Suppressor macrophage treated with lipopolysaccharide for 1 hour (primary cell): ENCODE measurements at places on chromosomes 3 and 15.

GRCh38 chr3:97910931-97911351 lies 61.3 kb downstream of the RIOX2 start:
- peak; percentile 51 for DNase-seq

GRCh38 chr15:100786139-100786531 lies 93.5 kb upstream of the ALDH1A3 start:
- no peak for DNase-seq

DNA sequence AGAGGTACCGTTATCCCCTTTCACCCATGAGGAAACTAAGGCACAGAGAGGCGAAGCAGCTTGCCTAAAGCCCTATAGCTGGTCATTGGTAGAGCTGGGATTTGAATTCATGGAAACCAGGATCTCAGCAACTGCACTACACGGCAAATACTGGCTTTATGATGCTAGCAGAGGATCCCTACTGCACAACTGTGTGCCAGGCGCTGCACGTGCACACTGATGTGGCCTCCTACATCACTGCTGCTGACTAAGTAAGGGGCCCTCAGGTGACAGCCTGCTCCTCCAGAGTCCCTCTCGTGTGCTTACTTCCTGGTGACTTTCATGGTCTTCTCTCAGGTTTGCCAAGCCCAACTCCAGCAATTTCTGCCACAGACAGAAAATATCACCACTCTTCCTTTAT lies 3.4 kb upstream of the POLG start:
- no peak for DNase-seq

GRCh38 chr15:74168711-74169126 lies 4.8 kb upstream of the ISLR start:
- no peak for DNase-seq

DNA sequence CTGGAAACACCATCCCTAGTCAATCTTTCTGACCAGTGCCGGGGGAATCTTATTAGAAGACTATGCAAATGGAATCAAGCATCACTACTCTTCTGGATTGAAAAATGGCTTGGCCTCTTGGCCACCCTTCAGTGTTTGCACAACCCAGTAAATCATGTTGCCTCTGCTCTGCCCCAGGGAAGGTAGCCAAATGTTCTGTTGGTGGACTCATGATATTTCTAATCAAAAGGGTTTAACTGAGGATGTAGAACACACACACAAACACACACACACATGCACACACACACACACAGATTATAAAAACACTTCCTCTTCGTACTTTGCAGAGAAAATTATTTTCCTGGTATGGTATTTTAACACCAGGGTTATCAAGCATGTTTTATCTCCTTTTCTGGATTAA lies 7.9 kb downstream of the RBP2 start:
- no peak for DNase-seq

GRCh38 chr3:23863060-23863459 lies 53.7 kb downstream of the NKIRAS1 start:
- DNase-seq: no peak

DNA sequence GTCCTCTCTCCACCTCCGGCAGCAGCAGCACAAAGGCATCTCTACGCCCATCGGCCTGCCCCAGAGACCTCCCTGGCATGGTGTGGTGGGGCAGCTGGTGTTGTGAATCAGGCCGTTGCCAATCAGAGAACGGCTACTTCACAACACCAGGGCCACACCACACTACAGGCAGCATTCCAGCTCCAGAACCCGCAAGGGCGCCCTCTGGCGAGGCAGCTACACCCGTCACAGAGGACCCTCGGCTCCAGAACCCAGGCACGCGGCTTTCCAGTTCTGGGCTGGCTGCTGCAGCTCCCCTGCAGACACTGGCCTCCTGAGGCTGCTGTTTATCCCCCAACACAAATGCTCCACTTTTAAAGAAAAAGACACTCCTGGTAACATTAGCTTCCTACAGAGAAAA lies 127.5 kb upstream of the TOPAZ1 start:
- peak; percentile 30 for DNase-seq

DNA sequence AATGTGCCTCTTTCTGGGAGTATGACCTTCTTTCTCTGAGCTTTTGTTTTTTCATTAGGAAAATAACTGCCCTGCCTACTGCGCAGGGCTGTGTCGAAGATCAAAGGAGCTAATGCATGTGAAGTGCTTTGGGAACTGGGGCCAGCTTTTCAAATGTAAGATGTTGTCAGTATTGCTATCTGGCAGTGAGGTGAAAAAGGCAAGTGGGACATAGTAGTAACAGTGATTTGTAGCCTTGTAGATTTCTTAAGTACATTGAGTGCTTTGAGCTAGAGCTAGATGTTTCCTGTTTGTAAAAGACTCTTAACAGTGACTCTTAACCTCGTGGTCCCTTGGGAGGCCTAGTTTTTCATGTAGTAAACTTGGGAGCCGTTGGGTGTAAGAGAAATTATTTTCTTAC lies 126.5 kb downstream of the ECT2 start:
- DNase-seq: no peak

- DNase-seq: no peak
These were observed 4.7 kb downstream of the ABHD6 start for GRCh38 chr3:58242340-58242739.

- DNase-seq: no peak
These were observed 34.5 kb downstream of the SLC41A3 start for GRCh38 chr3:126049289-126050049.

- no peak for DNase-seq
These were observed 5.7 kb upstream of the TBC1D2B start for GRCh38 chr15:78083186-78083585.

DNA sequence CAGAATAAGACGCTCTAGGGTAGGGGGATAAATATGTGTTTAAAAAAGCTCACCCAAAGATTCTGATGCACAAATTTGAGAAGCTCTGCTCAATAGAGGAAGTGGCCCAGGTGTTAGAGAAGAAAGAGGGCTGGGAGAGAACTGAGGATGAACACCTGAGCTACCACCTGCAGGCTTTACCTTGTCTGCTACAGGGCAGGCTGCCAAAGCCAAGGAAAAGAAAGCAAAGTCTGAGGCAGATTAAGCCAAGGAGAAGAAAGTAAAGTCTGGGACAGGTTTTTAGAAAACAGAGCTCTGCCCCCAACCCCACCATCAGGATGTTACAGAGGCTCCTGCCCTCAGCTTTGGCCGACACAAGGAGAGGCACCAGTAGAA lies 92.9 kb downstream of the THRB start:
- DNase-seq: no peak

DNA sequence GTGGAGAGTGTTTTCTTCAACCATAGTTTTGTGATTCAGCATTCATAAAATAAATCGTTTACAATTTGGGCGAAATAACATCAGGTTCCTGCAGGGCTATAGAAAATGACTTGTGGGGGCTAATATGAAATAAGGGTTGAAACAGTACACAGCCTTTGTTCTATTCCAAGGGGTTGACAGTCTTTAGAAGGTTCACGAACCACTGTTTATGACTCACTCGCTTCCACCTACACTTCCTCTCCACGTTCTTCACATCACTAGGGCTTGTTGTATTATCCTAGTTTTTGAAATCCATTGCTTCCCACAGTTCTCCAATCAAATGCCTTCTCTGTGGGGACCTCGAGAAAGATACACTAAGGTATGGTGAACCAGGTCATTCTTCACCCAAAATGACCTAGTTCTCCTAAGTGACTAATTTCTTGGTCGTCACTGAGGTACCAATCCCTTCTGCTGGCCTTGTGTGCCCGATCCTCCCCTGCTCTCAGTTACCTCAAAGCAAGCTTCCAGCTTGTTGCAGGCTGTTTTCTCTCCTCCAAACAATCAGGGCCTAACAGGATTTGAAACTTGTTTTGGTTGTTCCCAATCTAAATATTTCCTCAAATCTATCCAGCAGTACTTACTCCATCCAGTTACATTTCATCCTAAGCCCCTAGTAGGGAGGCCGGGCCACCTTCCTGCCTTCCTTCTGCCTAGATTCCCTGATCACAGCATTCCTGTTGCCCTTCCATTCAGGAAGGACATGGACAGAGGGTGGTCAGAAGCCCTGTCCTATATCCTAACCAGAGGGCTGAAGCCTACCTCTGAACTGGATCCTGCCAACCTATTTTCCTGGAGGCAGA lies 23.1 kb upstream of the TBL1XR1 start:
- peak; percentile 45 for DNase-seq

- DNase-seq: peak; percentile 72
These were observed 181.1 kb downstream of the MYRIP start for GRCh38 chr3:39990532-39990931.

DNA sequence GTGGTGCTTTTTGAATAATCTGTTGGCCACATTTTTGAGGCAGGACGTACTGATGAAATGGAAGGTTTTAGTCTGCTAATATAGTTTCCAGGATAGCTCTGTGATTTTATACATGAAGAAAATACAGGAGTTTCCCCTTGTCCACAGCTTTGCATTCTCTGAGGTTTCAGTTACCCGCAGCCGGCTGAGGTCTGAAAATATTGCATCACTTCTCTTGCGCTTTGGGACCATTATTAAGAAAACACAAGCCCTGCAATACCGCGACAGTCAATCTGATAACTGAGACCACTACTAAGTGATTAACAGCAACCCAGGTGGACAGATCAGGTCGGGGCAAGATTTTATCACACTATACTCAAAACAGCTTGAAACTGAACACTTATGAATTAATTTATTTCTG lies 33.0 kb downstream of the BLM start:
- peak; percentile 80 for DNase-seq

DNA sequence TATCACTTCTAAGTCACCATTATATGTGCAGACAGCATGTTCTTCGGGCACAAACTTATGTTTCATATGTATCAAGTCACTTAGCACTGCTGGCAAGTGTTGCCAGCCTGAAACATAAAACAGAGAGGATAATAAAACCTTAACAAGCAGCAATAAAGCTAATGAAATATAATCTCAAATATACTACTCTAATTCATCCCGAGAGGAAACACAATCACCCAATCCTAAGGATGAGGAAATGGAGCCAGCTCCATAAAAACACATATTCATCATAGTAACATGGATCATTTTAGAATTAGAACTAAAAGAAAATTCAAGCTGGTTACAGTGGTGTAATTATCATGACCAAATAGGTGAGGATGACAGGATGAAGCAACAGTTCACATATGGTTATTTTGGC lies 1072.7 kb downstream of the EPHA3 start:
- no peak for DNase-seq

DNA sequence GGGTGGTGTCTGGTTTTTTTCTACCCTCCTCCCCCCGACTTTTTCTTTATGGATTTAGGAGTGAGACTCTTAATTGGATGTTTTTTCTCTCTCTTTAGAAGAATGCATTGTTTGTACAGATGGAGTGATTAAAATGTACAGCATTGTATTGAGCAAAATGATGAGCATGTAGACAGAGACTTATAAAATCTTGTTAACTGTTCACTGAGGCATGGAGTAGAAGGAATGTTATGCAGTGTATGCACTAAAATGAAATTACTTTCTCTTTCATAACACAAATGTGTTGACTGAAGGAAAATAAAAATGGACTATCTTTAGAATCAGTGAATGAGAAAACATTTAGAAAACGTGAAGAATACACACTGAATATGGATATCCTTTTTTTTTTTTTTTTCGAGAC lies 39.8 kb downstream of the ZFAND6 start:
- no peak for DNase-seq

GRCh38 chr15:48279608-48280007 lies 51.6 kb upstream of the DUT start:
- no peak for DNase-seq

DNA sequence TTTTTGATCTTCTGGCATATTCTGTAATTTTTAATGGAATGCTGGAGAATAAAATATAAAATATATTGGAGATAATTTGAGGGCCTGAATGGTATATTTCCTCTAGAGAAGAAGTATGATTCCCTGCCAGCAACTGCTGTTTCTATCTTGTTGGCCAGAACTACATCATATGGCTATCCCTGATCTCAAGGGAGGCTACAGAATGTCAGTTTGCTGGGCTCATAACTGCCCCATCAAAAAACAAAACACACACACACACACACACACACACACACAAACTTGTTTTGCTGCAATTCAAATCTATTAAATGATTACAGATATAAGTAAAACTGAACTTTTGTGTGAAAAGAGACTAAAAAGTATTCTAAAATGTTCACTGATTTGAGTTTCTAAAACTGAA lies 51.0 kb downstream of the RASA2 start:
- no peak for DNase-seq

GRCh38 chr3:196706327-196706726 lies 5.7 kb downstream of the CEP19 start:
- peak; percentile 53 for DNase-seq

DNA sequence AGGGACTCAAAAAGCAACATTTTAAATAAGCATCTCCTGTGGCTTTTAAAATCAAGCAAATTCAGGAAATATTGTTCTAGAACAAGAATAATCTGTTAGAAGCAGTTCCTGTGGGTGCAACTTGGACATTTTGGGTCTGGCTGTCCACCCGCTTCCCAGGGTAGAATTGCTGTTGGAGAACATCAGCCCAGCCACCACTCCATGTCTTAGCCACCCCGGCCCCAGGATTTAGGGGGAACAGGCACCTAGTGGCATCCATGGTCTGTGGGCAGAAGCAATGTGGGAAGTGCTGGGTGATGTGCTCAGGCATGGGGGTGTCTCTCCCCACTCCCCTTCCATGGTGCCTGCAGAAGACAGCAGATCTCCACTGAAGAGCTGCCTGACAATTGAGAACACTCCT lies 162.6 kb downstream of the KLF13 start:
- DNase-seq: no peak

GRCh38 chr3:196165850-196166249 lies 45.4 kb downstream of the ZDHHC19 start:
- DNase-seq: no peak

DNA sequence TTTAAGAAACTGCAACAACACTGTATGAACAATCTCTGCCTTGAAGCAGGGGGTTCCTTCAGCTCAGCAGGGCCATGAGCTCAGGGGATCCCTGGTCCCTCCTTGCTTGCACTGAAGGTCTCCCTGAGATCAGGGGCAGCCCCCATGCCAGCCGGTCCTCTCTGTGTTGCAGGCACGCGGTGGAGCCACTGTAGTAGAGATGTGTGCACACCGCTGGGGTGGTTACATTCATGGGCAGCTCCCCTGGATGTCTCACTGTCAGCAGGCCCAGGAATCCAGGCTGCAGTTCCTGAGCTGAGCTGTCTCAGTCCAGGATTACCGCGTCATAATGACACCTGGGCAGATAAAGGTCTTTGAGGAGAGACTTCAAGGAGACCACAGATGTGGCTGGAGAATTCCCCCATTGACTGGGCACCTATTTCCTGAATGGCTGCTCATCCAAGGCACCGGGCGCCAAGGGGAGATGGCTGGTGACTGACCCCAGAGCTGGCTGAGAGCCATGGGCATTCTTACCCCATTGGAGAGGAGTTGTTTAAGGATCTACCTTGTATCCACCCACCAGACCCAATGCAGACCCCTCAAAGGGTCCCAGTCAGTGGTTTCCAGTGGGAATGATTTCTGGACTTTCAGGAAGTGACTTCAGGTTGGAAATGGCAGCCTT lies 10.4 kb upstream of the KLF13 start:
- no peak for DNase-seq

DNA sequence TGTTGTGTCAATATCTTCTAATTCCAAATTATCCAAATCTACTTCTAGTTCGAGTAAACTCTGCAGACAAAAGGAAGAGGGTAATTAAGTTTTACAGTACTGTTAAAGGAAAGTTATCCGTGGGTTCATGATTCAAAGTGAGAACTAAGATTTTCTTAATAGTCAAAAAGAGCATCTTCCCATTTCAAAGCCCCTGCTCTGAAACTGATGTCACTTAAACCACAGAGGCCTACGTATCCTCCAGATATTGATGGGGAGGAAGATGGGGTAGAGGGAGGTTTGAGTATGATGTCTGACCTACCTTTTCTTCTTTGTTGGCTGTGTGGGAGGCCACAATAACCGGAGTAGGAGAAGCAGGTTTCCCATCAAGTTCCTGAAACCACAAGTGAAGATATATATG lies 14.1 kb downstream of the MRPS22 start:
- DNase-seq: no peak
